ENCODE measurements at places on chromosomes 6 and 20.

GRCh38 chr6:53647462-53648094 is 18.0 kb downstream of the KLHL31 start:
- peak; percentile 25 for DNase-seq

DNA sequence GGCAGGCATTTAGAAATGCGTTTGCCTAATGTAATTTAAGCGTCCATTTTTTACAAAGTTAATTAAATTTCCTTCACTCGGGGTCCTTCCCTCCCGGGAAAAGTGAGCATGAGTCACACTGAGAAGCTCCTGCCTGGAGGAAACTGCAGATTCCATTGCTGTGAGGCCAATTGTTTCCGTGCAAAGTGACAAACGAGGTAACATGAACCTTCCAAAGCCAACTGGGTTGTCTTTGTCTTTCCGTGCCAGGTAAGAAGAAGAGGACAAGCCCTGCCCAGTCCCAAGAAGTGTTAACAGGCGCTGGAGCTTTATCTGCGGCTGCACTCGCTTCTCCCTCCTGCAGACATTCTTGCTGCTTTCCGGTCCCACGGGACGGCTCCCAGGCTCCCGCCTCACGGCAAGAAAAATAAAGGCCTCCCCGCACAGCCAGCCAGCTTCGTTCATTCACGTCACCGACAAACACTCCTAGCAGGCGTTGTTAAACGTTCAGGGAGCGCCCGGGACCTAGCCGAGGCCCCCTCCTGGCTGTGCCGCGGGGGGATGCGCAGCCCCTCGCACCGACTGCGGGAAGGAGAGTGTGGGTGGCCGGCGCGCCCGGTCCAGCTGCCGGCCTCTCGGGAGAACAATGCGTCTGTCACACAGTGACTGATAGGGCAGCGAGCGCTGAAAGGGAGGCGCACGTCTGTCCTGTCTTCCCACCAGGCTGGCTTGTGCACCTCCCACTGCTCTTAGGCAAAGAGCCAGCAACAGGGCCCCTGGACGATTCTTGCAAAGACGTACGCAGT is 61.5 kb upstream of the HDDC2 start:
- DNase-seq, result peak; percentile 35

- DNase-seq, result peak; percentile 88
These were observed 3.9 kb downstream of the NOL4L start for GRCh38 chr20:32580970-32581838.

DNA sequence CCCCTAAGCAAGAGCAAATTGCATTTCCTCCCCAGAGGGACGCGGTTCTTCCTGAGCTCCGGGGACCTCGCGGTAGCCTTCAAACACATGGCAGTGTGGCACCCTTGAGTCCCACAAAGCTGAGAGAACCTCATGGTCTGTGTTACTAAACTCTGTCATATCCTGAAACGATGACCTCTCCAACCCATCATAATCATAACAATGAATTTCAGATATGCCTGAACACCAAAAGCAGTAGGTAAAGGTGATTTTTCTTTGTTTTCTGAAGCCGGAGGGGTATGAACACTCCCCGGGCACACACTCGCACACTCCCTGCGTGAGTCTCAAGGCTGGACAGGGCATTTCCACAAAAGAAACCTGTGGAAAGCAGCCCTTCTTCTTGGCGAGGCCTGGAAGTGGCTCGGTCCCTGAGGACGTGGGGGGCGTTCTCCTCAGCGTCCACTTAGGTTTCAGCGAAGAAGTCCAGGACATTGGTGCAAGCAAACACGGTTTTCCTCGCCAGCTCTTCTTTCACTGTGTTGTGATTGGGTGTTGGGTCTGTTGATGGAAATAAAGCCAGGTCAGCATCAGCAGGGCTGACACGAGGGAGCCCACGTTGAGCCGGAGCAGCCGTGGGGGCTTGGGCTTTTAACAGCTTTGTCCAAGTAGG is 183.4 kb downstream of the ERMARD start:
- no peak for DNase-seq

- no peak for DNase-seq
These were observed 291.4 kb downstream of the CENPW start for GRCh38 chr6:126631363-126631762.

DNA sequence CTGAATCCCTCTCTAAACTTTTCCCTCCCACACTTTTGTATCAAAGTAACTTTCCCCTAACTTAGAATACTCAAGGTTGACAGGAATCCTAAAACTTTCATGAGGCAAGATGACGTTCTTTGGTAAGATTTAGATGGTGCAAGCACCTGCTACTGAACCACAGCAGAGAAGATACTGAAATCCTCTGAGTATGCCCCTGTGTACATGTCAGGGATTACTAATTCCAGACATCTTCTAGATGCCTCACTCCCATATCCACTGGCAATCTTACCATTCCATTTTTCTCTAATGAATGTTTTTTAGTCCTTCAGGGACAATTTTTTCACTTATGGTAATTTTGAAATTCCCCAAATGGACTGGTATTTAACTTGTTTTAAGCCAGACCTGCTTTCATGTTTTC is 9.1 kb downstream of the APOBEC2 start:
- no peak for DNase-seq

GRCh38 chr20:35539756-35540212 is 2.1 kb upstream of the ERGIC3 start:
- DNase-seq, result peak; percentile 69

DNA sequence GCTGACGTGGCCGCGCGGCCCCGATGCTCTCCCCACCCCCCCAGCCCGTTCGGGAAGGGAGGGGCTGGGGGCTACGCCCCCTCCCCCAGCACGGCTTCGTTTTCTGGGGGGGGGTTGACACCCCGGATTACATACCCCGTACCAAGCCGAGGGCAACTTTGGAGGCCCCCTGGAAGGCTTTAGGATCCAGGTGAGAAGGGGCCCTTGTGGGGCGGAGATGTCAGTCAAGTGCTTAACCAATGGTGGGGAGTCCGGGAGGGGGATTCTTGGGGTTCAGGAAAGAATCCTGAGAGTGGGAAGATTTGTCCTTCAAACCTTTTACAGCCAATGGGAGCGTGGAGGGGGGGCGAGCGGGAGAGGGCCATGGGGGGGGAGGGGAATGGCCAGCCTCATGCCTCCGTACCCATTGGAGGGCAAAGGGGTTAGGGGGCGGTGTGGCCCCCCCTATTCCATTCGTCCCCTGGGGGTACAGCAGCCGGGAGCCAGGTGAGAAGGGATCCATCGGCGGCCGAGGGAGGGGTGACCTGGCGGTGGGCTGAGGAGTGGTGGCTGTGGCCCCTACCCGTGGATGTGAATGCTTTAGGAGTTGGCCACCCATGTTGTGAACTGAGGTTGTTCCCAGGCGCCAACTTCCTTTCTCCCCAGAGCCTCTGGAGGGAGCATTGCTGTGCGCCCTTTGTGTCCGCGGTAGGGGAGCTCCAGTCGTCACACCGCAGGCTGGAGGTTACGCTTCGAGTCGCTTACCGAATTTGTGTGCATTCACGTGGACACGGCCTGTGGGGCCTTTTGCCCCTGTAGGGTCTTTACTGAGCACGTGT is 682 bp downstream of the BRD2 start:
- peak; percentile 78 for DNase-seq

DNA sequence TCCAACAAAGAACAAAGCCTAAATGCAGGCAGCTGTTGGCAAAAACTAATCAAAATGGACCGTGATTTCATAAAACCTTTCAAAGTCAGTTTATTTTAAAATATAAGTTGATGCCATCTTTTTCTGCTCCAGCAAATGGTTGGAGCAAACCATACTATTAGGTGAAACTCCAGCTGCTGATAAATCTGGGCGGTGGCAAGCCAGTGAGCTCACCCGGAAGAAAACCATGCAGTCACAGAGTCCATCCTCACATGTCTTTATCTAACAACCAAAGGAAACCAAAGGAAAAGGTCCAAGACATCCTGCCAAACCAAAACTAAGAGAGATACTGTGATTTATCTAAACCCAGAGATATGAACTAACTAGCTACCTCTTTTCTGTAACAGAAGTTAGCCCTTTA is 72.6 kb downstream of the HIVEP2 start:
- DNase-seq, result no peak

DNA sequence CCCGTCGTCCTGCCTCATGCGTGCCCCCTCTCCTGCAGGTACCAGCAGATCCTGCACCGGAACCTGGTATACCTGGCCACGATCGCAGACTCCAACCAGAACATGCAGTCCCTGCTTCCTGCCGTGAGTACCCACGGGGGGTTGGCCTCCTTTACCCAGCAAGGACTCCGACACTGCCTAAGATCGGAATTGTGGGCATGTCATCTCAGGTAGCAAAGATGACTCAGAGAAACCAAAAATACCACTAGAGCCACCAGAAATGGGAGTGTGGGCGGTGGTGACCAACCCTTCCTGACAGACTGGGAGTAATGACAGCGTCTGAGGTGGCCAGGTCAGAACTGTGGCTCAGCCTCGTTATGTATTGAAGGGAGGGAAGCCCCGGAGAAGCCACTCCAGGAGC is 16.3 kb downstream of the SS18L1 start:
- DNase-seq, result no peak

GRCh38 chr20:33549229-33549999 is 59.5 kb downstream of the CBFA2T2 start:
- no peak for DNase-seq

DNA sequence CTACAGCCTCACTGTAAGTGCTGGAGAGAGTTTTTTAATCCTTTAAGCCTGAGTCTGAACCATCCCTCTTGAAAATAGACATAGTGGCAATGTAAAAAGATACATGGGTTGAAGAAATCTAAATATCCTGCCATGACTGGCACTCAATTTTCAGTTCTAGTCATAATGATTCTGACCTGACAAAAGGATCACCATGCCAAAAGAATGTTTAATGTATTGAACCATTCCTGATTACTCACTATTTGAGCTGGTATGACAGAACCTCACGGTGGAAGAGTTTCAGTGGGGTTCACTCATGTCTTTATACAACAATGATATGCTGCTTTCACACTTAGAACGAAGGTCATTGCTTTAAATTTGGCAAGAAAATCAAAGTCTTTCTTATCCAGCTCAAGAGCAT is 93.4 kb downstream of the HIVEP2 start:
- DNase-seq, result no peak

DNA sequence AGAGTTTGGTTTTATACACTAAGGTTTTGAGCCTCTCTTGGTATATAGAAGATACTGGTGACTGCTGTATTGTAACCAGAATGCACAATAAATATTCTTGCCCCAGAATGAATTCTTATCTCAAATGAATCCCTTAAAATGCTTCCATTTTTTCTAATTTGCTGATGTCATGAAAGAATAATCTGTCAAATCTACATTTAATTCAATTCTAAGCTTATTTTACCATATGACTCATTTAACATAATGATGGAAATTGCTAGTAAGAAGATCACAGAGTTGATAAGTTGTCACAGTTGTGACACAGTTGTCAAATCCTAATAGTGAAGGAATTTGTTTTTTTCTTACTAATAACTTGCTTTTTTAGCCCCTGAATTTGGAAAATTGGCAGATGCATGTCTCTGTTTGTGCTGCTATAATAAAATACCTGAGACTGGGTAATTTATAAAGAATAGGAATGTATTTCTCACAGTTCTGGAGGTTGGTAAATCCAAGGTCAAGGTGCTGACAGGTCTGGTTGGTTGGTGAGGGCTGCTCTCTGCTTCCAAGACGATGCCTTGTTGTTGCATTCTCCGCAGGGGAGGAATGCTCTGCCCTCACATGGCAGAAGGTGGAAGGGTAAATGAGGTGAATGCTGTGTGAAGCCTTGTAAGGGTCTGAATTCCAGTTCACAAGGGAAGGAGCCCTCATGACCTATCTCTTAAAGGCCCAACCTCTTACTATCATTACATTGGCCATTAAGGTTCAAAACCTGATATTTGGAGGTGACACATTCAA is 4.7 kb downstream of the ECT2L start:
- no peak for DNase-seq

- peak; percentile 85 for DNase-seq
These were observed 12.1 kb upstream of the C20orf203 start for GRCh38 chr20:32685541-32686529.

DNA sequence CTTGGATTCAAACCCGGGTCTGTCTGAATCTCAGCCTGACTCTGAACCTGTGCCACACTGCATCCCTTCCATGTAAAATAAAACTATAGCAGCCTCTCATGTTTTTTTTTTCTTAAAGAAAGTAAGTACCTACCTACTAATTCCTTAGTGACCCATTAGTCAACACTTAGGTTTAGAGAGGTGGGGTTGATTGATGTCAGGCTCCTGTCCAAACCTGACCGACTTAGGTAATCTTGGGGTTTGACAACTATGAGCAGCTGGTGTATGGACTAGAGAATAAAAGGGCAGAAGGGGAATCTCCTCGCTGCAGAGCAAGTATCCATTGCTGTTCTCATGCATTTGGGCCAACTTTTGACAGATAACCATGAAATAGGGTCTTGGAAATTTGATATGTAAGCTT is 6.5 kb downstream of the NKAIN2 start:
- DNase-seq, result no peak

GRCh38 chr20:24756292-24757025 is 192.6 kb upstream of the CST7 start:
- no peak for DNase-seq

All from common myeloid progenitor, CD34-positive (primary cell).